ENCODE measurements at places on chromosomes 13 and 19.
A peak's percentile ranks its signal among the peaks of the same experiment; 100 is the strongest.

DNA sequence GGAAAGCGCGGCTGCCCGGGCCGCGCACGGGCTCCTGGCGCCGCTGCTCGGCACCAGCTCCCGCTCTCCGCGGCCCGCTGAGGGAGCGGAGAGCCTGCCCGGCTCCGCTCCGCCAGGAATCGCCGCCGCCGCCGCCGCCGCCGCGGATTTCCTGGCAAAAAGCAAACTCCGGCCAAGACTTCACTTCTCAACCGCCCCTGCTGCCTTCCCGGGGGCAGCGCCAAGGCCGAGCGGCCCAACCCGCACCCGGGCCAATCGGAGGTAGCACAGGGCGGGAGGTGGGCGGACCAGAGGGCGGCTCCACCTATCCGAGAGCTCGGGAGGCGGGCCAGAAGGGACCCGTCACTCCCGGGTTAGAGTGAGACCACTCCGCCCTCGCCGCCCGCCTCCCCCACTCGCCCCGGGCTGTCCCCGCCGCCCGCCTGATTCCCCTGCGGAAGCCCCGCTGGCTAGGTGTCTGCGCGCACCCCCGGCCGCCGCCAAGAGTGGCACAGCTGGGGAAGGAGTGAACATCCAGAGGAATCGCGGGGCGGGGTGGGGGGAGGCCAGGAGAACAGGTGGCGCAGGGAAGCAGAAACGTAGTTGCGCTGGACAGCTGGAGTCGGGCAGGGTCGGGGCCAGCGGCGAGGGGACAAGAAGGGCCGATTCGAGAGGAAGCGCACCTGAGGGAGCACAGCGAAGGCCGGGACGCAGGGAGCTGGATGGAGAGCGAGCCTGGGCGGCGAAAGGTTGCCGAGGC, at the start of gene LNX2:
Gene LNX2 (minus strand): TSS at position 153 of the 739 bp plus-strand sequence. CDS start 38,826 bp downstream, outside the sequence.
- peak; percentile 88 for DNase-seq

DNA sequence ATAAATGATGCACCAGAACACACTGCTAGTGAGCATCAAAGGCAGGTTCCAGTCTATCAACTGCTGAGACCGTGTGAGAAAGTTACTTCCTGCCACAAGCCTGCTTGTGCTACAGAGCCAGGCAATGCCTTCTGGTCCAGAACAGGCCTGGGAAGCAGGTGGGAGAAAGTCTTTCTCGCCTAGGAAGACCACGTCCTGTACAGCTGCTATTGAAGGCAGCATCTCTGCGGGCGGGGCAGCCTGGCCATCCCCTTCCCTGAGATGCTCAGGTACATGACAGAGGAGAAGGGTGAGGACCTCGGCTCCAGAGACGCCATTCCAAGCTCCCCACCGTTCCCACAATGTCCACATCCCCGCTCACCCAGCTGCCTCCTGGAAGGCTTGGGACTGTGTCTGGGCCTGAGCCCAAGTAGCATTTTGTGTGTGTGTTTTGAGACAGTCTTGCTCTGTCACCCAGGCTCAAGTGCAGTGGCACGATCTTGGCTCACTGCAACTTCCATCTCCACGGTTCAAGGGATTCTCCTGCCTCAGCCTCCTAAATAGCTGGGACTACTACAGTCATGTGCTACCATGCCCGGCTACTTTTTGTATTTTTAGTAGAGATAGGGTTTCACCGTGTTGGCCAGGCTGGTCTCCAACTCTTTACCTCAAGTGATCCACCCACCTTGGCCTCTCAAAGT, 3.4 kb downstream of the RFX1 start:
- no peak for DNase-seq

DNA sequence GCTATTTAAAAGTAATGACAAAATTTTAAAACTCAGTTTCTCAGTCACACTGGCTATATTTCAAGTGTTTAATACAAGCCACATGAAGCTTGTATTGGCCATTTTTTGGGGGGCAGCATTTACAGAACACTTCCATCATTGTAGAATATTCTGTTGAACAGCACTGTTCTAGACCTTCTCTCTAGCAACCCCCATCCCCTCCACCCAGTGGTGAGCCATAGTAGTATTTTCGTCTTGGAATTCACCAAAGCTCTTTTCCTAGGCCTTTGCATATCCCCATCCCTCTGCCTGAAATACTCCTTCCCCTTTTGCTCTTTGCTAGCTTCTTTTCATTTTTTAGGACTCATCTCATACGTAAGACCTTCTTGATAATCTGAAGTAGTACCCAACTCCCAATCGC, 99.5 kb downstream of the ZC3H13 start:
- no peak for DNase-seq

DNA sequence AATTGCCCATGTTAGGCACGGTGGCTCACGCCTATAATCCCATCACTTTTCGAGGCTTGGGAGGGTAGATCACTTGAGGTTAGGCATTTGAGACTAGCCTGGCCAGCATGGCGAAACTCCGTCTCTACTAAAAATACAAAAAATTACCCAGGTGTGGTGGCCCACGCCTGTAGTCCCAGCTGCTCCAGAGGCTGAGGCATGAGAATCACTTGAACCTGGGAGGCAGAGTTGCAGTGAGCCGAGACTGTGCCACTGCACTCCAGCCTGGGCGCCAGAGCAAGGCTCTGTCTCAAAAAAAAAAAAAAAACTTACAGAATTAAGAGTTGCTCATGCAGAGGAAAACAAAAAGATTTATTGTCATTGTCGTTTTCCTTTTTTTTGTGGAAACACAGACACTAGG, 3.4 kb upstream of the PSMC4 start:
- DNase-seq: no peak

DNA sequence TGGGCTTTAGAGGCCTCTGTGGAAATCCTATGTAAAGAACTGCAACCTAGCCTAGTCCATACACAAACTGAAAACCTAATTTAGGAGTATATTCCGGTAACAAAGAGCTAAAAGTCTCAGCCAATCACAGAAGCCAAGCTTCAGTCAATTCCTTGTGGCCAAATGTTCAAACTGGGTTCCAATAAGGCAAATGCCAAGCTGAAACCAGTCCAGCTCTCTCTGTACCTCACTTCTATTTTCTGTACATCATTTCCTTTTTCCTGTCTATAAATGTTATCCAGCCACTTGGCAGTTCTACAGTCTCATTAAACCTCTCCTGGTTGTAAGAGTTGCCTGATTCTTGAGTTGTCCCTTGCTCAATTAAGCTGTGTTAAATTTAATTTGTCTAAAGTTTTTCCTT, 31.7 kb upstream of the UBL3 start:
- no peak for DNase-seq

GRCh38 chr19:2475018-2475701, 767 bp upstream of the GADD45B start:
- DNase-seq: no peak

- DNase-seq: no peak
Measured at GRCh38 chr13:94435604-94436226, 43.8 kb downstream of the DCT start.

GRCh38 chr19:36081894-36082293, 27.2 kb downstream of the WDR62 start:
- no peak for DNase-seq

GRCh38 chr19:6450166-6450565, 9.4 kb downstream of the SLC25A23 start:
- DNase-seq: no peak

- DNase-seq: no peak
Measured at GRCh38 chr19:58091251-58091995, 6.6 kb downstream of the ZSCAN18 start.

- no peak for DNase-seq
Measured at GRCh38 chr19:18253716-18254115, 20.5 kb downstream of the IQCN start.

DNA sequence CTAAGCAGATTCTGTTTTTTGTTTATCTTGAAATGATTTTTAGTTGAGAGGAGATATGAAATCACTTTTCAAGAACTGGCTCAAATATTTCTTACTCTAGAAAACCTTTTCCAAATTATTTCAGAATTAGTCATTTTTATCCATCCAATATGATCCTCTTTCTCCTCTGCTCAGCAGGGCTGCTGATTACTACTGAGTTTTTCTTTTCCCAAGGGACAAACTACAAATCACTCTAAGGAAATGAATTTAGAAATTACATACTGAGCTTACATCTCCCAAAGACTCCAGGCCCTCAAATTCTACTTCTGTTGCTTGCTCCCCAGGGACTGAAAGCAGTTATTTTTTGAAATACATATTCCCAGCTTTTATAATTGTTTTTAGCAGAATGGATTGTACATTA, 87.4 kb upstream of the UFM1 start:
- no peak for DNase-seq

DNA sequence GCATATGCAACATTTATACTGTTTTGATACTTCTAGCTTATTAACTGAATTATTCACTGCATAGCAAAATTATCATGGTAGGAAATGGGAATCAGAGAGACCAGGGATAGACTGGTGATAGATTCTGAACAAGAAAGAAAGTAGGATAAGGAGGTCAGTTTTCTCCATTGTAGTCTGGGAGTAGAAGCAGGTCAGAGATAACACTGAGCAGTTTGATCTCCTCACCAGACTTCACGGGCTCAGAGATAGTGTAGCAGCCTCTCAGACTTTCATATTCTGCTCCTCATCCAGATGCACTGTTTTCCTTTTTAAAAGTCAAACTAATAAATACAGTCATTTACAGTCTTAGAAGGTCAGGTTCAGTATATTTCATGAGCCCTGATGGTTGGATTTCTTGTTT, 56.0 kb upstream of the MYO16 start:
- no peak for DNase-seq

DNA sequence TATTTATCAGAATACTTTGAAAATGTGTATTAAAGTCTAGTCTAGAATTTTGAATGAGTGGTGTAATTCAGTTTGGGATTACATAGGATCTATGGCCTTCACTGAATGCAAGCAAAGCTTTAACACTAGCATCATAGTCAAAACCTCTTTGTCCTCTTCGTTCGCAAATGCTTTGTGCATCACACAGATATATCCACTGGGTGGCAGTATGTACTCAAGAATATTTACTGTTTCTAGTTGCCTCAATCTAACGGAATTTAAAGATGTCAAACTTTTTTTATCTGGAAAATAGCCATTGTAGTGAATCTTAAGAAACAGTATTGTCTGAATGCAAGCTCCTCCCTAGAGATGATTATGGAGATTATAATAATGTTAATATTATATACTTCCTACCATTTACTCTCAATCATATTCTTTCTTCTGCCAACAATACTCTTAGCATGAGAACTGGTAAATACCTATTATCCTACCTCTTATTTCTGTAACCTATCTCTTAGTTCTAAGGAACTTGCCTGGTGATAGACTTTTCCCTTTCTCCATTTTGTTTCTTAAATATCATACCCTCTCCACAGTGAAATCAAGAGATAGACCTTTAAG, 25.8 kb downstream of the LACC1 start:
- DNase-seq: no peak

GRCh38 chr19:39934584-39935363, at the start of gene FCGBP:
FCGBP (minus strand) TSS chr19:39934634.
- DNase-seq: no peak

- no peak for DNase-seq
Measured at GRCh38 chr13:100347968-100348367, 240.6 kb downstream of the GGACT start.

DNA sequence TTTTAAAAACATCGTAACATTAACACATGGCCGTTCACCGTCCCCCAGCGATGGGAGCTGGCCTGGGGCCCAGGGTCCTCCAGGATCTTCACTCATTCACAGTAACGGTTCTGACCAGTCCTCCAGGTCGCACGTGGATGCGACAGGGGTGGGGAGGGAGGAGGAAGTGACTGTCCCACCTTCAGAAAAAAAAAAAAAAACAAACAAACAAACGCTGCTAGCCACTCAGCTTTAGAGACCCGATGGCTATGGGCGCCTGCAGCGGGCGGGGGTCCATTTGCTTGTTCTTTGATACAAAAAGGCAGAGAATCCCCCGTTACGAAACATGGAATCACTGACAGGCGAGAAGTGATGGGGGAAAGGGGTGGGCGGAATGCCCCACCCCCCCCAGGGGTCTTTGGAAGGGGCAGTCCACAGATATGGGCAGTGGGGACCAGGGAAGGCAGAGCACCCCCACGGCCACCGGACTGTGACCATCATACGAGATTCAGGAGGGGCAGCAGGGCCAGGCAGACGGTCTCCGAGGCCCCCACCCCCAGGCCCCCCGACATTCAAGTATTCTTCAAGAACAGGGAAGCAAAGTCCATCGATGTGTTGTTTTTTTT, 13.3 kb downstream of the MKNK2 start:
- DNase-seq: no peak
